ENCODE measurements at places on chromosomes 5 and 9.
A peak's percentile ranks its signal among the peaks of the same experiment; 100 is the strongest.

DNA sequence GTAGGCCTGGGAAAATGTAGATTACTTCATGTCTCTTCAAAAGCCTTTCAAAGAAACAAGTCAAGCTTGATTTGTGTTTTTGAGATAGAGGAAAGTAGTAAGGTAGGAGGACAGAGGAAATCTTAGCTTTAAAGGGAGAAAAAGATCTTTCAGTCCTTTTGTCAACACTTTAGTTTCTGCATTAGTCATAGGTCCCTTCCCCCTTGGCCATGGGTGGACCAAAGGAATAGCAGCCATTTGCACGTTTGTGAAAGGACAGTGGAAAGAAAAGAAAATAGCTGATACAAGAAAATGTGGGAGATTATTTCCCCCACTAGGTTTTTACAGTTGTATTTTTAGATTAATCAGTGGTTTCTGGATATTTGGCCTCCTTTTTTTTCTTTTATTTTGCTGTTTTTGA is 121.9 kb upstream of the GRHPR start:
- DNase-seq, result no peak

GRCh38 chr9:111559000-111559610 is 34.1 kb downstream of the ZNF483 start:
- no peak for DNase-seq

DNA sequence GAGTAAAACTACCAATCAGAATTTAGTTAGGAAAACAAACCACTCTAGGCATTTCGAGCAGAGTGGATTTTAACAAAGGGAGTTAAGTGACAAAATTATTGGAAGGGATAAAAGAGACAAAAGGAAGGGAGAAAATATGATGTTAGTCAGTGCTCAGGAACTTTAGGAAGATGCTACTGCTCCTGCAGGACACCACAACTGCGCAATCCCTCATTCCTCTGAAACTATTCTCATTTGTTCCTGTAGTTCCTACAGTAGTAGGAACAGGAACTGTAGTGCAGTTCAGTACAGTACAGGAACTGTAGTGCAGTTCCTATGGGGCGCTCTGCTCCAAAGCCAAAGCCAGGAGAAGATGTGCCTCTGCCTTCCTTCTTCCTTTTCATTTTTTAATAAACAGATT is 29.9 kb upstream of the MEGF10 start:
- DNase-seq, result no peak

GRCh38 chr5:67434466-67434865 is 237.9 kb upstream of the CD180 start:
- DNase-seq, result no peak

DNA sequence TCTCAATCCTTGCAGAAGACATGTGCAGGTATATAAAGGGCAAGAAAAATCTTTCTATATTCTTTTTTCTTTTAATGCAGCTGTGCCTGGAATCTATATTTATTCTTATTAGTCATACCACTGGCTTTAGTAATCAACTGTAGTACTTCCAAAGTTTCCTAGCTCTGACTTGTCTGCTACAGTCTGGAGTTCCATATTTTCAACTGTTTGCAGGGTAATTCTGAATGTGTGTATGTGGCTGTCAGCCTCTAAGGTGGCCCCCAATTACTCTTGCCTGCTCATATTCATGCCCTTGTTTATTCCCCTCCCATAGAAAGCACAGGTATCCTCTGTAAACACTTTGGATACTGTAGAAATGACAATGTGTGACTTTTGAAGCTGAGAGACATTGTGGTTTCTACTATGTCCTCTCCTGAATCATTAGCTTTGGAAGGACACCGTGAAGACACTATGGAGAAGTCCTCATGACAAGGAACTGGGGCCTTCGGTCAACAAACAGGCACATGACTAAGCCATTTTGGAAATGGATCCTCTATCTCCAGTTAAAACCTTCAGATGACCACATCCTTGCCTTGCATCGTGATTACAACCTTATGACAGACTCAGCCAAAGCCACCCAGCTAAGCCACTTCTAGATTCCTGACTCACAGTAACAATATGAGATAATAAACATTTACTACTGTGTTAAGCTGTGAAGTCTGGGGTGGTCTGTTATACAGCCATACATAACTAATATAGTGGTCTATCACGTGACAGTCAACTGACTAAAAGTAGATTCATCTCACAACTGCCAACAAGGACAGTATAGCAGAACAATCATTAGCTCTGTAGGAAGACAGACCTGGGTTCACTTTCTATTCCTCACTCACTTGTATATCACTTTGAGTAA is 49.5 kb upstream of the SUSD1 start:
- DNase-seq, result no peak

GRCh38 chr9:91820949-91821880 is 128.8 kb downstream of the ROR2 start:
- DNase-seq, result no peak

- DNase-seq, result no peak
These were observed 14.6 kb upstream of the DDX41 start for GRCh38 chr5:177531209-177531940.

DNA sequence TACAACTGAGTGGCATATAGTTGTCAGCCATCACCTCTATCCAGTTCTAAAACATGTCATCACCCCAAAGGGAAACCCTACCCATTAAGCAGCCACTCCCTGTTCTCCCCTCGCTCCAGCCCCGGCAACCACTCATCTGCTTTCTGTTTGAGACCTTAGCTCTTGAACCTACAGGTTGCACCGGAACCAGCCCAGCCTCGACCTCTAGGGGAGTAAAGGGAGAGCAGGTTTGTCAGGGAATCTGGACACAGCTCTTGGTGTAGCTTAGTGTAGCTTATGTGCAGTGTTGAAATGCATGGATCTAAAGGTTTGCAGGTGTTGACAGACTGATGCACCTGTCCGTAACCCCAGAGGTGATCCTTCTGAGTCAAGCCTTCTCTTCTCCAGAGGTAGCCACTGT is 30.0 kb downstream of the NEURL1B start:
- DNase-seq, result no peak

GRCh38 chr9:72537011-72537545 is 15.7 kb downstream of the TMC1 start:
- DNase-seq, result no peak

GRCh38 chr5:149130121-149130914 is 11.0 kb upstream of the ABLIM3 start:
- no peak for DNase-seq

DNA sequence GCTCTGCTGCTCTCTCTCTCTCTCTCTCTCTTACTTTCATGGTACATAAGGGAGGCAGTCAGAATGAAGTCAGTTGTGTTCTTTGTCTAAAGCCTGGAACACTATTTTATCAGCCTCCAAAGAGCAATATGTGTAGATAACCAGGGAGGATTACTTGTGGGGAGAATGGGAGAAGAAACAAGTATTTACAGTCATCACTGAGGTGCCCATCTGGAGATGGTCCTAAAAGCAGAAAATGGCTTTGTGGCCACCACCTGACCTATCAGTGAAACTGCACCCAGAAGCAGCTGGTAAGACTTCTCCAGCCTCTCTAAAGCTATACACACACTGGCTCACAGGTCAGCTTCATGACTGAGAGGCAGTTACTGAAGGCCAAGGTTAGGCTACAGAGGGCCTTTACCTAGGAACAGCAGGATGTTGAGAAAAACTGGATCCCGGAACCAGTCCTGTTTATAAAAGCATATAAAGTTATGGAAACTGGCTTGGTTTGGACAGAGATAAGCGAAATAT is 75.1 kb downstream of the MRPS27 start:
- DNase-seq, result peak; percentile 62

GRCh38 chr9:2874001-2874750 is 30.3 kb upstream of the PUM3 start:
- DNase-seq, result no peak

DNA sequence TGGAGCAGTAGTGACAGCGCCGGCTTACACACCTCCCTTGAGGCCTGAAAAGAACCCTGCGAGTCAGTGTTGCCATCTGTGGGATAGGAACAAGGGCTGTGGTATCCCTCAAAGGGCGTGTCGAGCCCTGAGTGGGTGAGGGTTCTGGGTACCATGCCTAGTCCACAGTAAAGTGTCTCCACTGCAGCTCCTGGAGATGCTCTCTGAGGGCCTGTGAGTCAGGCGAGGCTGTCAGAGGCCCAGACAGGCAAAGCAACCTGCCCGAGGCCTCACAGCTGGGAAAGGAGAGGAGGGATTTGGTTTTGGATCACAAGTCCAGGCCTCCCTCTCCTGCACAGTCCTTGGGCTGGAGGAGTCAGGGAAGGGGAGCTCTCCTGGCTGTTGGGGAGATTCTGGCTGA is 6.1 kb downstream of the PRRX2 start:
- DNase-seq, result no peak

Data from testis (tissue), 5 donors.